Stimulated activated CD8-positive, alpha-beta memory T cell treated with anti-CD3 and anti-CD28 coated beads, Interleukin-2, amount 100 ng/mL, for 1 hour (primary cell): ENCODE measurements at places on chromosomes 1 and 21.

- DNase-seq: no peak
Measured at GRCh38 chr1:200372095-200372884, 37.5 kb downstream of the ZNF281 start.

- DNase-seq: no peak
Measured at GRCh38 chr1:236800623-236801022, 5.5 kb downstream of the MTR start.

GRCh38 chr1:193747579-193747978 is 561.2 kb upstream of the B3GALT2 start:
- no peak for DNase-seq

DNA sequence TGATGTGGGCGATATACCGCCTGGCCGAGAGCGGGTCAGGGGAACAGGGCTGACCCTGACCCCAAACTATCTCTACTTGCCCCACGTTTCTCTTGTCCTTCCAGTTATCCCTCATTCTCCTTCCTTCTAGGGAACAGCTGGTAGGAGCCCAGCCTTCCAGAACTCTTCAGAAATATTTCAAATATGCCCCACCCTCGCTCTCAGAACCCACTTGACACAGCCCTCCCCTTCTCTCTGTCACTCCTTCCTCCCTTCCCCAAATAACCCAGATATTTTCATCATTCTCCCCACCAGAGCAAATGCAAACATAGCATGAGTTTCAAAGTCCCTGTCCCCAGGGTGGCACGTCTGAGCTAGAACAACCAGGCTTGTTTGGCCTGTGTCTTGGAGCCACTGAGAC is 1.1 kb downstream of the CACNA1S start:
- DNase-seq: no peak

- DNase-seq: no peak
Measured at GRCh38 chr21:18917622-18918021, 514.0 kb upstream of the TMPRSS15 start.

GRCh38 chr1:27650539-27651175 is 15.7 kb upstream of the FGR start:
- DNase-seq: no peak
